ENCODE measurements at places on chromosomes 2 and 18.
A peak's percentile ranks its signal among the peaks of the same experiment; 100 is the strongest.

- DNase-seq, result peak; percentile 77
Measured at GRCh38 chr2:12754643-12755042, 37.9 kb downstream of the TRIB2 start.

DNA sequence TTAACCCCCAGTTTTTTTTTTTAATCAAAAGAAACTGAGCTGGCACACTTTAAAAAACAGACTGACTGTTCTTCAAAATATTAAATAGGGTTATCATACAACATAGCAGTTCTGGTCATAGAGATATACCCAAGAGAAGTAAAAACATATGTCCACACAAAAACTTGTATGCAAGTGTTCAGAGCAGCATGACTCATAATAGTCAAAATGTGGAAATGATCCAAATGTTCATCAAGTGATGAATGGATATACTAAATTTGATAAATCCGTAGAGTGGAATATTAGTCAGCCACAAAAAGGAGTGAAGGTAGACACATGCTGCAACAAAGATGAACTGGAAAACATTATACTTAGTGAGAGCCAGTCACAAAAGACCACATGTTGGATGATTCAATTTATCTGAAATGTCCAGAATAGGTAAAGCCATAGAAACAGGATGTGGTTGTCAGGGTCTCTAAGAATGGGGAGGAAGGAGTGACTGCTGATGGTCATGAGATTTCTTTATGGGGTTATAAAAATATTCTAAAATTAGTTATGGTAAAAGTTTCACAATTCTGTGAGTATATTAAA is 5.1 kb downstream of the SMIM21 start:
- no peak for DNase-seq

- DNase-seq, result no peak
Measured at GRCh38 chr2:121476684-121477083, 54.0 kb upstream of the RNU4ATAC start.

DNA sequence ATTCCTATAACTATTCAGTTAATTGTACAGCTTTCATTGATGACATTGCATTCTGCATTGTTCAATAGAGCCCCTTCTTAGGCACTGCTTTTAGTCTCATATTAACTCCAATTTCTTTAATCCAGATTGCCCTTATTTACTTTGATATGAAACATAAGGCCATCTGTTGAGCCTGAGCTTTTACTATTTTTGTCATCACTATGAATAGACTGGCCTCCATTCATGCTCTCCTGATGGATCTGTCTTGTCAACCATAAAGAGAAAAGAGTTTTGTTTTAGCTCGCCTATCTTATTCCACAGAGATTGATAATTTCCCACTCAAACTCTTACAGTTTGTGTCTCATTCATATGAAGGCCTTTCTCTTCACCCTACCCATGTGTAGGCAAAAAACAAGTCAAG is 159.2 kb upstream of the DTNA start:
- DNase-seq, result no peak

GRCh38 chr2:10029875-10030223 is 13.5 kb upstream of the KLF11 start:
- DNase-seq, result no peak

DNA sequence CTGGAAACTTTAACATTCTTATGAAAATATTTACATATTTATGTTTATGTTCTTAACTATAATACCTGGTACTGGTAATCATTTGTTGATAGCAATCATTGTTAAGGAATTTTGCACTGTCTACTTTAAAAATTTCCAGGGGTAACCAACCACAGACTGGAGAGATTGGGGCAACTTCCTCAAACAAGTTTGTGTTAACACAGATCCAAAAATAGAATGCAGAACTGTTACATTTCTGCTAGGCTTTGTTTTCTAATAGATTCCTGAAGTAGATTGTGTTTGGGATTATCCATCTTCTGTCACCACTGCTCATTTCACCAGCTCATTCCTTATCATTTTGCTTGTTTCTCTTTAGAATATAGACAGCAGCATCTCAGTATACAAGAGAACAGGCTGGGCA is 23.7 kb downstream of the RNF125 start:
- DNase-seq, result no peak

DNA sequence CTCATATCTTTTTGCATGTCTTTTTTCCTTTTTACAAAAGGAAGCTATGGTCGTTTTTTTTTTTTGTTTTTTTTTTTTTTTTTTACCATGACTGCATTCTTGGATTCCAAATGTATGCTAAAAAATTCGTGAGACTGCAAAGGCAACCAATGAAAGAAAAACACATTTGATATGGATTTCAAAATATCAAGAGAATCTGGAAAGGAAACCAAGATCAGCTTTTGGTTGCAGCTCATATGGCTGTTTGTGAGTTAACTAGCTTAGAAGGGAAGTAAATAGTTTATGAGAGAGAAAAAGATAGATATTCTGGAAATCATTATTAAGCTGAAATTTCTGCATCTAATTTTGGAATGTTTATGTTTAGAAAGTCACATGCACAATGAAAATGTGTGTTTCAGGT is 110.3 kb downstream of the PRPF40A start:
- no peak for DNase-seq

DNA sequence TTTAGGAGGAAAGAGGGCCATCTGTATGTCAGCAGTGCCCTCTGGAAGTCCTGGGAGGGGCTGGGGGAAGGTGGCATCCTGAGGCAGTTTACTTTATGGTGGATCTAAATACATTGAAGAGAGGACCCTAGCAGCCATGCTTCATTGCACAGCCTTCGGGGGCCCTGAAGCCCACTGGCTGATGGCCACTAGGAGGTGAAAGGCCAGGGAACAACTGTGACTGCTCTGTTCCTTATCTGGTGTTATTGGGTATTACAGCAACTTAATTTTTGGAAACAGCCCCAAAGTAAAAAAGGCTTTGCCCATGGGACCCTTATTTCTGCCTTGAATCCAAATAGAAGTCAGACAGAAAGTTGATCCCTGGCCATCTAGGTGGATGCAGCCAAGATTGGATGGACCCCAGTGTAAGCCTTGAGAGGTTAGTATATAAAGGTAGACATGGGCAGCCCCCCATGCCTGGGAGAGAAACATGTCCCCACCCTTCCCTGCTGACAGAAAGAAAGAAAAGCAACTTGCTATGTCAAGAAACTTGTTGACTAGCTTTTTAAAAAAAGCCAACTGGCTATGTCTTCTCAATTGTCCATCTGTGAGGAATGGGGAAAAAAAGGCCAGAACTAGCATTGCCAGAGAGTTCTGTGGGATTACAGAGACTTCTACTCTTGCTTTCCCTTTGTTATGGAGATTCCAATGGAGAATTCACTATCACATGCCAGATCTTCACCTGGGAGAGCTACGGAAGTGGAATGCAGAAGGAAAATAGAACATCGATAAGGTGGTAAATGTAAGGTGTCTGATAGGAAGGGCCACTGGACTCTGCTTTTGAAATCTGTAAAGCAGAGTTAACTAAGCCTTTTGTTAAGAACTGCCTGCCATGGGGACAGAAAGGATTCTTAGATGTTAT is 58.6 kb upstream of the OSR1 start:
- DNase-seq, result no peak

DNA sequence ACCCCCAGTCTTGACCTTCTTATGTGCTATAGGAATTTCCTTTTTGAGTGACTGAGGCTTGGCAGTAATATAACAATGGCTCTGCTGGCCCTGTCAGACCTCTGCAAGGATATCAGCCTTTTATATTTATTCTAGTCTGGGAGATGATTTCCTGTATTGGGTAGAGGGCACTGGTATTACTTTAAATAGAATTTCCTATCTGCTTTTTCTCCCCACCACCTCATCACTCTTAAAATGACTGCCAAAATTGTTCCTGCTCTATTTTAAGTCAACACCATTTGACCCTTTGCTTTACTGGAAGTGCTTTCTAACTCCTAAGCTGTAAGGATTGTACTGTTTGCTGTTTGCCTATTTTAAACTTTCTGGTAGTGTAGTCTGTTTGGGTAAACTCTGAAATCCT is 658.4 kb upstream of the FSHR start:
- no peak for DNase-seq

GRCh38 chr2:198141726-198142125 is 337.3 kb downstream of the PLCL1 start:
- DNase-seq, result no peak

GRCh38 chr2:181886192-181886591 is 5.3 kb upstream of the ITPRID2 start:
- DNase-seq, result no peak

GRCh38 chr18:62634979-62635630 is 80.2 kb upstream of the PHLPP1 start:
- DNase-seq, result peak; percentile 54

DNA sequence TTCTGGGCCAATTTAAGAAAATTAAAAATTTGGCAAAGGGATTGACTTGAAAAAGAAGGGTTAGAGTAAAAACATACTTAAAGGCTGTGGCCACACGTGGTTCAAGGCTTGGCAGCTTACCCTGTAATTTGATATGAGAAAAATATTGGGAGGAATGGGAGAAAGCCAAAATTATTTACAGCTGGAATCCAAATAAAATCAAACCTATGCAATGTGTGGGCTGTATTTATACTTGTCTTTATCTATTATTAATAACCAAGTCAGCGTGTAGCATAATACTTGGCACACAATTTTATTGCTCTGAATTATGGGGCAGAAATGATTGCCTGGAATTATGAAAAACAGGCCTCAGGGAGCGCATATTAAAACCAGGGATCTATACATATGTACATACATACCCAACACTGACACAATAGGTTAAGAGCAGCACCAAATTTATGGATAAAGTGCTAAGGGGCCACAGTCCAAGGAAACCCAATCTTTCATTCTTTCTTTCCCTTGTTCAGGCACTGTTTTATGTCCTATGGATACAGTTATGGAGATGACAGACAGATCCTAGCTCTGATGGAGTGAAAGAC is 35.6 kb downstream of the FAM124B start:
- no peak for DNase-seq

GRCh38 chr2:153557211-153557610 is 78.6 kb upstream of the RPRM start:
- DNase-seq, result no peak

DNA sequence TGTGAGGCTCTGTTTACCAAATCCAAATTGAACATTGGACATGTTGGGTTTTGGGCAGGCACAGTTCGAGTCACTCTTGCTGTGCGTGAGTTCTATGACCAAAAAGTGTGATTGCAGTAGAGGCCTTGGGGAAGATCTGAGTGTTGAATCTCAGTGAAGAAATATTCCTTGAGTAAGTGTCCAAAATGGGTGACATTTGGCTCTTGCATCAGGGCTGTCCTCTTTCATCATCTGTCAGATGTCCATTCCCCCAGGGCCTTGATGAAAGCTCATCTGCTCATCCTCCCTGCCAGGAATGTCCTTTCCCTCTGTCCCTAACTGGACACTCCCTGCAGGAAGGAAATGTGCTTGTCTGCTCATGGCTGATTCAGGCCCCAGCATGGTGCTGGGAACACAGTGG is 6.4 kb upstream of the SFTPB start:
- DNase-seq, result no peak

DNA sequence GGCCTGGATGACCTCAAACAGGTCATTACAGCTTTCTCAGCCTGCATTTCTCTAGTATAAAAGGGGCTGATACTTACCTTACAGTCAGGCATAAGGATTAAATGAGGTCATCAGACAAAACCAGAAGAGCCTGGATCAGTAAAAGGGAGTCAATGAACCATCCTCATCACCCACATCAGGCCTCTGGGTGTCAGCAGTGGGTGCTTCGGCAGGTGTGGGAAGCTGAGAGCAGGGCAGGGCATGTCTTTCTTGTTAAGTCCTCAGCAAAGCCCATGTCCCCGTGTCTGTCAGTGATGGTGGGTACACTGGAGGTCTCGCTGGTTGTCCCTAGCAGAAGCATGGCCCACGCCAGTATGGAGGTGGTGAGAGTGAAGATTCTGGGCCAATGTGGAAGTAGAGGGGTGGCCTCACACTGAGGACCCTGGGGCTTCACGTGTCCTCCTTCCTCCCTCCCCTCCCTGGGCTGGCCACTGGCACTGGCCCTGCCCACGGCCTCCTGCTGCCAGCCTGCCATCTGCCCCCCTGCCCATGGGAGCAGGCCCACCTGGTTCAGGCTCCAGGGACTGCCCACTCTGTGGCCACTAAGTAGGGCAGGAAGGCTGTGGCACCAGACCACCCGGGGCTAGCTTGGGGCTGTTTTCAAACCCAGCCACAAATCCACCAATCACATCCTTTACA is 4.4 kb downstream of the ADRA2B start:
- peak; percentile 41 for DNase-seq

DNA sequence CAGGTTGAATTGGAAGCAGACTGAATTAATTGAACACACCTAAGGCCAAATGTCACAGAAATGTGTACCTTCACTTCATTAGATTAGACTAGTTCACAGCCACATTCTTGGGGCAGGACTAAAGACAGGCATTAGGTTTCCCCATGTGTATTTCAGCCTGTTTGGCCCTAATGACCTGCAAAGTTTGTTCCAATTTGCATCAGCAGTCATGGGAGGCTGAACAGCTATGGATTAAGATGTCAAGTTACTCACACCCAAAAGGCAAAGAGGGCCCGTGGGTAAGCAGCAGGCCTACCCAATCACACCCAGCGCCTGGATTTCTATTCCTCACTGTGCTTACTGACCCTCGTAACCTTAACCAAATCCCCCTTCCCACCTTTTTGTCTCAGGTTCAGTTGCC is 99.6 kb upstream of the RIOK3 start:
- DNase-seq, result no peak

GRCh38 chr2:108919571-108920373 is 69.2 kb downstream of the EDAR start:
- peak; percentile 31 for DNase-seq

- no peak for DNase-seq
Measured at GRCh38 chr2:150907466-150907865, 354.2 kb downstream of the RBM43 start.

GRCh38 chr18:8726281-8726680 is 20.9 kb downstream of the MTCL1 start:
- DNase-seq, result no peak

DNA sequence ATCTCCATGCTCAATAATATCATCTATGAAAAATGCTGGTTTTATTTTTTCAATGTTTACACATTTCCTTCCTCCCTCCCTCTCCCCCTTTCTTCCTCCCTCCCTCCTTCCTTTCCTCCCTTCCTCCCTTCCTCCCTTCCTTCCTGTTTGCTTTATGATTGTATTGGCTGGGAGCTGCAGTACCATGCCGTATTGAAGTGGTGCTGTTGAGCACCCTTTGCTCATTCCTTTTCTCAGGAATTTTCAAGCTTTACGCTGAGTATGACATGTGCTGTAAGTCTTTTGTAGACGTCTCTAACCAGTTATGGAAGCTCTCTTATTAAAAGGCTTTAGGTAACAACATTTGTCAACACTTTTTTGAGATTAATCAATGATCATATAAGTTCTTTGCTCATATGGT is 100.4 kb downstream of the SNTG2 start:
- DNase-seq, result no peak

DNA sequence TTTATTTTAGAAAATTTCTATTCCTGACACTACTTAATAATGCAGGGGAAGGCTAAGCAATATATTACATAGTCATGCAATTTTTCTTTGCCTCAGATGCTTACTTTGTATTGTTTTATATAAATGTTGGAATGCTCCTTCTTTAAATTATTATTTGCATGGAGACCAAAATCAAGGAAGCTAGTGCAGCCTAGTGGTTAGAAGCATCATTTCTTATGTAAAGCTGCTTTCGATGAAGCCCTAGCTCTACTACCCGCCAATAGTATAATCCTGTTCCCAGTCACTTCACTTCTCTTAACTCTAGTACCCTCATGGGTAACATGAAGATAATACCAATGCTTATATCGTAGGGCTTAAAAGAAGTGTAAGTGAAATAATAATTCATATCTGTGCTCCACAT is 198.9 kb downstream of the LRATD1 start:
- no peak for DNase-seq

Data from endodermal cell (in vitro differentiated cells).